ENCODE measurements at places on chromosomes 1 and 21. TPM values are rescaled to one million over a fixed set of nuclear protein-coding genes. Genes with fewer than 3 reads are reported as not detected.

DNA sequence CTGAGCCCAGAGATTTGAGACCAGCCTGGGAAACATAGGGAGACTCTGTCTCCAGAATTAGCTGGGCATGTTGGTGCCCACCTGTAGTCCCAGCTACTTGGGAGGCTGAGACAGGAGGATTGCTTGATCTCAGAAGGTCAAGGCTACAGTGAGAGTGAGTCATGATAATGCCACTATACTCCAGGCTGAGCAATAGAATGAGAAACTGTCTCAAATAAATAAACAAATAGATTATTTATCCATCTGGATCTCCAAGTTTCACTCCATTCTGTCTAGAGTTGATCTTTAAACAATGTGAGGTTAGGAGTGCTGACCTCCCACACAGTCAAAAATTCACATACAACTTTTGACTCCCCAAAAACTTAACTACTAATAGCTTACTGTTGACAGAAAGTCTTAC lies 106.8 kb upstream of the PALMD start:
- DNase-seq, result no peak

- peak; percentile 27 for DNase-seq
Observed at GRCh38 chr1:109649491-109649914, 6.4 kb upstream of the GSTM4 start.

GRCh38 chr1:202709276-202710041 lies 795 bp downstream of the SYT2 start:
- no peak for DNase-seq

GRCh38 chr1:207828046-207828445 lies 76.2 kb downstream of the CD46 start:
- no peak for DNase-seq

- peak; percentile 53 for DNase-seq
Observed at GRCh38 chr1:234486858-234487840, 8.2 kb upstream of the TARBP1 start.

GRCh38 chr1:157113631-157114030 lies 14.0 kb upstream of the ETV3L start:
- DNase-seq, result no peak

GRCh38 chr1:219185486-219186117 lies 11.9 kb downstream of the LYPLAL1 start:
- DNase-seq, result no peak

DNA sequence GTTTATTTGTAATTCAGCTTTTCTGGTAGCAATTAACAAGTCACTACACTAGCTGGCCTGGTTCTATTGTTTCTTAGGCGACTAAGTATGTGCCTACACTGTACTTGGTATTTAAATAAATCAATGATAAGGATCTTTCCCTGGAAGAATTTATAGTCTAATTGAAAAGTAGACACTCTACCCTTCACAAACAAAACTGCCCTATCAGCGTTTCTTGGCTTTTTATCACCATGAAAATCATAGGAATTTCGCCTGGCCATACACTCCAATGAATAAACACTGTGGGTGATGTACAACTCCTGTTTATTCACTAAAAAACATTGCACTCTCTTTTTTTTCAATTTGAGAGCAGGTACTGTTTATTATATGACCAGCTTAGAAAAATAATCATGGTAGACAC lies 702.9 kb upstream of the ADGRL2 start:
- DNase-seq, result no peak

- no peak for DNase-seq
Observed at GRCh38 chr1:30310966-30311742, 412.2 kb downstream of the MATN1 start.

DNA sequence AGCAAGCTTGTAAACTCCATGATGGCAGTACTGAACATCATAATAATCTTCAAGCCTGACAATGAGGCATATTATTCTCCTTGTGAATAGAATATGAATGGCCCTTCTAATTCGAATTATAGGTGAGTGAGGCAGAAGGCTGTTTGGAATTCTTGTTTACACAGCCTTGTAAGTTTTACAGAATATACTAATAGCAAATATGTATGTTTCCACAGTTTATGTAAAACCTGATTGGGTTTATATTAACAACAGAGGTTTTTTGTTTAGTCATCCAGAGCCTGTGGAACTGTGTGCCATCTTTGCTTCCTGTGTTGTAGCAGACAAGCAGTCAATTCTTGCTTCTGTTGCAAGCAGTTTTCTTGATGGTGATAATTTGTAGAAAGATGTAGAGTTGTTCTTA lies 8.0 kb downstream of the OSBPL9 start:
- no peak for DNase-seq

- DNase-seq, result no peak
Observed at GRCh38 chr1:114024049-114024448, 44.8 kb downstream of the OLFML3 start.

- no peak for DNase-seq
Observed at GRCh38 chr1:83910461-83910860, 88.5 kb downstream of the TTLL7 start.

- no peak for DNase-seq
Observed at GRCh38 chr1:52034050-52034384, 407 bp upstream of the KTI12 start.

DNA sequence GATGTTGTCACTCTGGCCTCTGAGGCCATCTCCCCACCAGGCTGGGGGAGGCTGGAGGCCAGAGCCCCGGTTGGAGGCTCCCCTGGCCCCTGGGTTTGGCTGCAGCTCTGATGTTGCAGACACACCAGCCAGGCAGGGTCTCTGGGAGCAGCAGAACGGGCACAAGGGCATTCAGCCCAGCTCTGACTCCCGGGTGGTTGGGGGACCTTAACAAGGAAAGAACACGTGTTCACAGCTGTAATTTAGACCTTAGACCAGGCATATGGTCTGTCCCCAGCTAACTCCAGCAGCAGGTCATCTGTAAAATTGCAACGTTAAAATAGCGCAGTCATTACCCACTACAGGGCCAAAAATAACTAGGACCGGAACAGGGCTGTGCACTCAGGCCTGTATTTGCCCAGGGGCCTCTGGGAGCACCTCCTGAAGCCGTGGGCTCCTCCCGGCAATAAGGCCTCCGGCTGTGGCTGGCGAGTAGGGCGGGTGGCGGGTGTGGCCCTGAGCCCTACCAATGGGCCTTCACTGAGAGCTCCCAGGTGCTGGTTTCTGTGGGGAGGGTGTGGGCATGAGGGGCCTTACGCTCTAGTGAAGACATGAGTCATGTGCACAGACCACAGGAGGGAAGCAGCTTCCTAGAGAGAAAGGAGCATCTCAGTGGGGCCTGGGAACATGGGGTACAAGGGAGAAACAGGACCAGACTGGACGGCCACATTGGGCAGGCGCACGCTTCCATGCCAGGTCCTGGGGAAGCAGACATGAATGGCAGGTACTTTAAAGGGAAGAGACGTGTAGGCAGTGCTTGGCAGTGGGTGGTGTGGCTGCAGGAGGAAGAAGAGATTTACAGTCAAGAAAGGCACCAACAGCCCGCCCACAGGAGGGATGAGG lies 6.1 kb downstream of the LDLRAP1 start:
- DNase-seq, result peak; percentile 60

DNA sequence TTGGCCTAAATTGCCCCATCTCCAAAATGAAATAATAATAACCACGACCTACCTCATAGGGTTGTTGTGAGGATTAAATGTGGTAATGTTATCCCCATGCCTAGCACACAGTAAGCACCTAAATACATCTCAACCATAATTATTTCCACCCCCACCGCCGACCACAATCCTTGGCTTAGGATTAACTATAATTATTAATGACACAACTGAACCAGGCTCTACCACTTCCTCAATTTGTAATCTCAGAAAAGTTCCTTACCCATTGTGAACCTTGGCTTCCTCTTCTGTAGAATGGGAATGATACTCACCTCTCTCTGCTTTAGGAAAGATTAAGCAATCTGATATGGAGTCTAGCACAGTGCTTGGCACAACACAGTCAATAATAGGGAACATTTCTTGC lies 44.3 kb upstream of the TACSTD2 start:
- no peak for DNase-seq

DNA sequence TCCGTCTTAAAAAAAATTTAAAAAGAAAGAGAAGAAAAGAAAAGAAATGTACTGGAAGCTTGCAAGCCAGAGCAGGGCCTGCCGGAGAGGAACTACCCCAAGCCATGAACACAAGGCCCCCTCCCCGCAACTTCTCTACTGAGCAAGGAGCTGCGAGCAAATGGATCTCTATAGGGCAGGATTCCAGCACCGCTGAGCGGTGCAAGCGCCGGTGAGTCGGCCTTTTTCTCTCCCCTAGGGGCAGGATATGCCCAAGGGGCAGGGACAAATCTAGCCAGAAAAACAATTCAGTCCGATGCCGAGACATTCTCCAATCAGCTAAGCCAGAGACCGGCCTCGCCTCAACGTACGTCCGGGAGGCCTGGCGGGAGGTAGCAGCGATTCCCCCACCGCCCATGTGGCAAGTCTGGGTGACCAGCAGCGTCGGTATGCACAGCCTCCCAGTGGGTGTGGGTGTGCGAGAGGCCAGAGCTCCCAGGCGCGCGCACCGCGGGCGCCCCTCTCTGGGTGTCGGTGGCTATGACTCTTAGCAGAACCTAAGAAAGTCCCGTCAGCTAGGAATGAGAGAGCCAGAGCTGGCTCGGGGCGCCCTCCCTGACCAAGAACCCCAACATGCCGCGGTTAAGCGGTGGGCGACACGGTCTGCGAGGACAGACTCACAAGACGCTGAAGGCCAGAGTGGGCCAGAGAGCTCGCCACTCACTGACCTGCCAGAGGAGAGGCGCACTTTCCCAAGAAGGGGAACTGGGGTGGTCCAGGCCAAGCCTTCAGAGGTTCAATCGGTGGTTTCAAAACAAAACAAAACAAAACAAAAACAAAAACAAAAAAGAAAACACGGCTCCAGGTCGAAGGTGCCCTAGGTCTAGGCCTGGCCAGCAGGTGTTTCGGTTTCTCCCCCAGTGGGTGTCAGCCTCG lies 1.9 kb downstream of the CSMD2 start:
- peak; percentile 95 for DNase-seq

GRCh38 chr1:12544357-12544756 lies 73.7 kb downstream of the DHRS3 start:
- no peak for DNase-seq

GRCh38 chr1:32967888-32968568 lies 3.4 kb upstream of the RNF19B start:
- DNase-seq, result peak; percentile 68

DNA sequence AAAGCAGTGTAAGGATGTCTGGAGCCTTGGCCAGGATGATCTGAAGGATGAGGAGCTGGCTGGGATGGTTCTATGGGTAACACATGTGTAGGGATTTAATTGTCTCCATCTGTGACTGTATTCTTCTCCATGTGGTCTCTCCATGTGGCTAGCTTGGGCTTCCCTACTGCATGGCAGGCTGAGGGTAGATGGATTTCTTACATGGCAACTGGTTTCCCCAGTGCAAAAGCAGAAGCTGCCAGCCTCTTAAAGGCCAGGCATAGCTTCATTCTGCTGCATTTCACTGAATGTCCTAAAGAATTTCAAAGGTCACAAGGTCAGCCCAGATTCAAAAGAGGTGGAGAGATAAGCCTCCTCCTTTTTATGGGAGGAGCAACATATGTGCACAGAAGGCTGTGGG lies 61.7 kb downstream of the XCL2 start:
- DNase-seq, result no peak

ZNF124 gene
- total RNA-seq, result 28.6 TPM

GREM2 gene
- 0.50 TPM for total RNA-seq

TGFB2 gene
- 330 TPM for total RNA-seq

OR2T2 gene
- total RNA-seq, result not detected

SLFNL1 gene
- total RNA-seq, result 0.14 TPM

RGS7 gene
- 0.18 TPM for total RNA-seq

NADK gene
- 87.6 TPM for total RNA-seq

ACP6 gene
- total RNA-seq, result 17.5 TPM

S1PR1 gene
- total RNA-seq, result 10.6 TPM

NR5A2 gene
- total RNA-seq, result 0.39 TPM

TNFRSF9 gene
- 3.4 TPM for total RNA-seq

Measured in astrocyte (in vitro differentiated cells and primary cell).